Renal cortical epithelial cell (primary cell): ENCODE measurements at places on chromosomes 6 and 20. TPM values are rescaled to one million over a fixed set of nuclear protein-coding genes. Genes with fewer than 3 reads are reported as not detected.

Gene HDGFL1
- total RNA-seq: not detected in 2 replicates

Gene TRIM40
- total RNA-seq: not detected in 2 replicates

Gene LHFPL5
- total RNA-seq: 0.10 TPM in 1 of 2 replicates, not detected in the other

Gene CUL9
- total RNA-seq: 20.3 and 43.4 TPM in 2 replicates

Gene IRAK1BP1
- total RNA-seq: 3.5 and 8.1 TPM in 2 replicates

DNA sequence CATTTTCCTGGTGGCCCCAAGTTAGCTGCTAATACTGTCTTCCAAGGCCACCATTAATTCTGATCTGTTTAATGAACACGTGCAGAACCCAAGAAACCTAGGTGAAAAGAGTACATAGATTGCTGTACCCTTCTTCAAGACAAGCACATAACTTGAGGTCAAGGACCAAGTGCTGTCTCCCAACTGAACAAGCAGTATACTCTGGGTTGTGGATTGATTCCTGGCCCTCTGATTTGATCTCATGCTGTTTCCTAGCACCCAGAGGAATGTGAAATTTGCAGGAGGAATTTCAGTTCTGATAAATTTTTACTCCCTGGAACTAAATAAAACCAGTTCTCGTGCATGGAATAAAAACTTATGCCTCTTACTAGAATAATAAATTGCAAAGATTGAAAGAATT lies 75.6 kb downstream of the MTFR2 start:
- no peak for DNase-seq

GRCh38 chr6:71194724-71195123 lies 93.9 kb upstream of the OGFRL1 start:
- DNase-seq: peak; percentile 92

GRCh38 chr6:38636027-38636426 lies 3.7 kb downstream of the BTBD9 start:
- no peak for DNase-seq

- peak; percentile 67 for DNase-seq
These were observed 17.6 kb upstream of the HLA-A start for GRCh38 chr6:29924731-29925130.

DNA sequence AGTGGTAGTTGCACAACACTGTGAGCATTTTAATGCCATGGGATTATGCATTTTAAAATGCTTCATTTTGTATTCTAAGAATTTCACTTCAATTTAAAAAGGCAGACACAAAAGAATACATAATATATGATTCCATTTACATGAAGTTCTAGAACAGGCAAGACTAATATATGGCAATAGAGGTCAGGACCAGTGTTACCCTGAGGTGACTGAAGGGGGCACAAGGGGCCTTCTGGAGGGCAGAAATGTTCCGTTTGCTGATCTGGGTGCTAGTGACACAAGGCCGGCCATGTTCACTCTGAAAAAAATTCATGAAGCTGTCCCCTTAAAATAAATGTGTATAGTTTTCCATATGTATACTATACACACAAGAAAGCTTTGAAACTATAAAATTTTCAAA lies 28.5 kb downstream of the TASP1 start:
- no peak for DNase-seq
